ENCODE measurements at places on chromosomes 7 and 10.

DNA sequence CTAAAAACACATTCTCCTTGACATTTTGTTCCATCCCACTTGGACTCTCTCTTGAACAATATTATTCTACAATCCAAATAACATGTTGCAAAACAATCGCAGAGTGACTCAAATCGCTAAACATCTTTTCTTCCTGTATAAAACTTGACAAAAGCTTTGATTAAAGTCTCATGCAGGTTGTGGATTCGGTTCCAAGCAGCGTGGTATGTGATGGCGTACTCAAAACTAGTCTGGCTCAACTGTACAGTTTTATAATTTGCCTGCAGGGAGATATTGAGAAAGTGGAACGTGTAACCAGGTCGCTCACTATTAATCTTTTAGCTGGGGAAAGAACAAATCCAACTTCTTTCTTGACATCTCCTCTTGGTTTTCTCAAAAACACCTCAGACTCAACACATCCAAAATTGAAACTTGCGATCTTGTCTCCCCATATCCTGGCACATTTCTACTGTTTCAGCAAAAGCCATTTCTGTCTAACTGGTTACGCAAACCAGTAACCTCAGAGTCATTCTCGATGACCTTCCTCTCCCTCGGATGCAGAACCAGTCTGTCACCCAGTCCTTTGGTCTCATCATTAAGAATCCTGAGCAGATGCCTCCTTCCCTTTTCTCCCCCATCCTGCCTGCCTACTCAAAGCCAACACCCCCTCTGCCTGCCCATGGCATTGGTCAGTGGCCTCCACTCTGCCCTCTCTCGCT, 100.1 kb downstream of the CACNB2 start:
- no peak for DNase-seq

GRCh38 chr10:108427146-108427545, 1262.6 kb upstream of the SORCS1 start:
- DNase-seq, result no peak

DNA sequence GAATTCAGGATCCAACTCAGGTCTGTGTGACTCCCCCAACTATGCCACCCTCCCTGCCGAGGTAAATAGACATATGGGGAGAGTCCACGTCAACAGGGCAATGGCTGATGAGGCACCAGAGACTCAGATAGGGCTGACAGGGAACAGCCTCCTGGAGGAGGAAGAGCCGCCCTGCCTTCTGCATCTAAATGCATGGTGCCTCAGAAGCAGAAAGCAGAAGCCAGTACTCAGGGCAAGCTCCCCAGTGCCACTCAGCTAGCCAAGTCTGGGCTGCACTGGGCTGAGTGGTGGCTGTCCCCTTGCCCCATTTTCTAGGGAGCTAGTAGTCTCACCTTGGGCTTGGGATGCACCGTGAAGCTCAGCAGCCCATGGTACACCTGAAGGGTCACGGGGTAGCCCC, 11.0 kb downstream of the RRP12 start:
- DNase-seq, result no peak

GRCh38 chr7:148973256-148973655, 55.0 kb downstream of the PDIA4 start:
- DNase-seq, result no peak

DNA sequence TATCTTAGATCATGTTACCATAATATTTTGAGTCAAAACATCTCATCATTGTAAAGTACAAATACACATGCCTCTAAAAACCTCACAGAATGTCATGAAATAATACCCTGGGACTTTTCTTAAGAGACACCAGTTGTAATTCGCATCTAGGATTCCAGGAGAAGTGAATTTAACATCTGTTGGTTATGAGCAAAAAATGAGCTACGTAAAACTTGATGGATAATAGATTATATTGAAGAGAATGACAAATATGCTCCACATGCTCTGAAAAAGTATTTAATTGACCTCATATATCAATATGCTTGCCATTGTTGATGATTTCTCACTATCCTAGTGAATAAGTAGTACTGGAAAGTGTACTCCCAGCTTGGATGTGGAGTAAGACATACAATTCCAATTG, 227.0 kb downstream of the BBS9 start:
- DNase-seq, result no peak

DNA sequence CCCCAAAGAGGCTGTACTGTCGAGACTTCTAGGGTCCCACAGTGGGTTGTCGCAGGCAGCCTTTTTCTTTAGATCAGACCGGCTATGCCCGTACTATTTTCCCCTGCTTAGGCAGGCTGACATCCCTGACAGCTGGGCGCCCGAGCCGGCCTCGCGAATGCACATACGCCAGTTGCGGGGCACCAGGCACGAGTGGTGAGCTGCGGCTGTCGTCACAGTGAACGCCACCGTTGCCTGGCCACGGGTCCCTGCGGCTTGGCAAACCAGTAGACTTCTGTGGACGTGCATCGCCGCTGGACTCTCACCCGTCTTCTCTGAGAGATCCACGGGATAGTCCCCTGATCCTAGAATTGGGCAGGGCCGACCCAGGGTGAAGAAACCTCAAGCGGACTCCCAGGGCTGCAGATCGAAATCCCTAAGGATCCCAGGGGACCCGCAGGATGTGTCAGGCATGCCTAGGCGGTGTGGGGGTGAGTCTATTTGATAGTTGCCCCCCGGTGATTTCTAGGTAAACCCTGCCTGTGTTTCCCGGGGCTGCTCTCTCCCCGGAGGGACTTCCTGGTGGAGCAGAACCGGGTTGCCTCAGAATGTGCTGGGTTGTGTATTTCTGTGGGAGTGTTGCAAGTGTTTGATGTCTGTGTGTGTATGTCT, 33.0 kb upstream of the ZNF273 start:
- no peak for DNase-seq

DNA sequence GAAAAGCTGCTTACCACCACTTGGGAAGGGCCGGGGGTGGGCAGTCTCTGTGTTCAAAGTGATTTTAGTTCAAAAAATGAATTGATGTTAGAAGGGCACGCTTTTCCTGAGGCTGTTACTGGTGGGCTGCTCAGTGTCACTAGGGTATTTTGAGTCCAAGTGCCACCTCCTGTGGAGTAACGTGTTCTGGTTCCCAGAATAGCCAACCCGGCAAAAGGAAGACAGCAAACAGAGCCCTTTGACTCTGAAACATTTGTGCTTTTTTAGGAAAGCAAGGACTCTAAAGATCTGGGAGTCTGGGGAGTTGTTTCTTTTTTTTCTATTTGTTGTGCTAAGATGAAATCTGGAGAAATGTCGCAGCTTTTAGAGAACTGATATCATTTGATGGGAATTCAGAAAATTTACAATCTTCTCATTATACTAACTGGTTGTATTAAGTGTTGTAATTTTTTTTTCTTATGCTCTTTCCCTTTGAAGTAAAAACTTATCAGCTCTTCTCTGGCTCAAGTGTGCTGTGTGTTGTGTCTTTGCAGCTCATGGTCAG, 66.2 kb downstream of the MKX start:
- DNase-seq, result no peak
